ENCODE measurements at places on chromosomes 2 and 18.

- no peak for DNase-seq
These were observed 407.6 kb upstream of the KCNH7 start for GRCh38 chr2:163246135-163246534.

DNA sequence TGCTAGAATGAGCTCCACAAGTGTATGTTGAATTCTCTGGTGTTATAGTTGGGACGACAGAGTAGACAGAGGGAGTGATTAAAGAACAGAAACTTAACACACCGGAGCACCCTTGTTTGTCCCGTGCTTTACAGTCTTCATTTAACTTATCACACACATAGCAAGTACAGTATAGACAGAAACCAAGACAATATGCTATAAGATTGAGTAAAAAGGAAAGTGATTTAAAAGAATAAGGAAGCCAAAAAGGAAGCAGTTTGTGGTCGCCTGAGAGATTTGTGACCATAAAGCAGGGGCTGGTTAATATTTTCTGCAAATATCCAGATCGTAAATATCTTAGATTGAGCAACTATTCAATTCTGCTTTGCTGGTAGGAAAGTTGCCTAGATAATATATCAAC lies 1128.4 kb downstream of the TSN start:
- DNase-seq, result no peak

DNA sequence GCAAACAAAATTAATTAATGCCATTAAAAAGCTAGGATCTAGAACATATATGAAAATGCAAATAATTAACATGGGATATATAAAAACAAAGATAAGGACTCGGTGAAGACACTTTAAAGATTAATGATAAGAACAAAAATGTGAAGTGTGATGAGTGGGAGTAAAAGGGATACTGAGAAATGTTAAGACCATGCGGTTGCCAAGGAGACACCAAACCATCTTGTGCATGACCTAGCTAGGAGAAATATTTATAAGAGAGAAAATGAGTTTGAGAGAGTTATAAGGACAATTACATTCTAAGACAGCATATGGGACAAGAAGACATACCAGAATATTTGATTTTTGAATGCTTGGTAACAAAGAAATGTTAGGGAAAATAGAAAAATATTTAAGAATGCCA lies 25.4 kb upstream of the MAP2 start:
- DNase-seq, result no peak

DNA sequence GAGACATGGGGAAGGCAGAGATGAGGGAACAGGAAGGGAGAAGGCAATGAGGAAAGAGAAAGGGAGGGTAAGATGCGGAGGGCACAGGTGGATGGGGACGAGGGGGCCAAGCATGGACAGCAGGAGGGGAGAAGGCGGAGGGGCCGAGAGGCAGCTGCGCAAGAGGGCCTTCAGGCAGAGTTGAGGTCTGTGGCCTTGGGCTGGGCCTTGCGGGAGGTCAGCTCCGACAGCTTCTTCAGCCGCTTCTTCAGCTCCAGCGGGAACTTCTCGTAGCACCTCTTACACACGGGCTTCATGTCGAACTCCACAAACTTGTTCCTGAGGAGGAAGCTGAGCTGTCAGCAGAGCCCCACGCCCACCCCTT lies 6.9 kb upstream of the GPR17 start:
- DNase-seq, result no peak

GRCh38 chr2:226909836-226910235 lies 74.0 kb downstream of the RHBDD1 start:
- DNase-seq, result no peak
